ENCODE measurements at places on chromosomes 11 and 22.

GRCh38 chr11:72602250-72602904 is 71.8 kb downstream of the PDE2A start:
- DNase-seq: no peak

GRCh38 chr11:62273789-62274275 is 3.9 kb downstream of the SCGB2A2 start:
- DNase-seq: no peak

- no peak for DNase-seq
Measured at GRCh38 chr22:30386608-30386959, 627 bp downstream of the RNF215 start.

GRCh38 chr22:23769321-23769965 is 1.7 kb upstream of the CHCHD10 start:
- no peak for DNase-seq

DNA sequence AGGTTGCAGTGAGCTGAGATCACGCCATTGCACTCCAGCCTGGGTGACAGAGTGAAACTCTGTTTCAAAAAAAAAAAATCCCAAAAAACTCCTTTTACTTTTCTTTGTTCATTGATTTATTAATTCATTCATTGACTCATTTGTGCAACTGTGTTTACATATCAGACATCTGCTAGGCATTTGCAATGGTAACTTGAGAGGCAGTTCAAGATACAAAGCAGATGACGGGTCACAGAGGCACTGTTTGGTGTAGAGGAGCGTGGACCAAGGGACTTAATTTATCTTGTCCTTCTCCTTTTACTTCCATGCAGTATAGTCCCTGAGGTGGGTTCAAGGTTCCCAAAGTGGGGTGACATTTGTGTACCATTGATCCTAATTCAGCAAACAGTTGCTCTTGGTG is 71.4 kb downstream of the KIAA1671 start:
- DNase-seq: no peak

- no peak for DNase-seq
Measured at GRCh38 chr11:123080015-123080414, 18.1 kb upstream of the HSPA8 start.

GRCh38 chr22:45211848-45212247 is 28.8 kb downstream of the KIAA0930 start:
- no peak for DNase-seq
